ENCODE measurements at places on chromosomes 7 and 10. TPM values are rescaled to one million over a fixed set of nuclear protein-coding genes. Genes with fewer than 3 reads are reported as not detected.

DNA sequence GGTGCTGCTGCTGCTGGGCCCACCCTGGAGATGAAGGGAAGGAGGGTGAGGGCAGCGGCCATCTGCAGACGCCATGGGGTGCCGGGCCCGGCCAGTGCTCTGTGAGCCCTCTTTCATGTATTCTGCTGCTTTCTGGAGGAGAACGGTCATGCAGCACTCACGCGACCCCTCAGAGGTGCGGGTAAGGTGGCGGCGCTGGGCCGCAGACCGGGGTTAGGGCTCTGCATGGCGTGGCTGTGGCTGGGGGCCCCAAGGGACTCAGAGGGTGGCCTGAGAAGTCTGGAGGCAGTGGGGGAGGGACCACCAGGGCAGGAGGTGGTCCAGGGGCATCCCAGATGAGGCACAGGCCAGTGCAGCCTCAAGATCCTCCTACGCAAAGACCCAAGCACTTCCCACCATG lies 275.5 kb downstream of the ELFN1 start:
- no peak for DNase-seq

DNA sequence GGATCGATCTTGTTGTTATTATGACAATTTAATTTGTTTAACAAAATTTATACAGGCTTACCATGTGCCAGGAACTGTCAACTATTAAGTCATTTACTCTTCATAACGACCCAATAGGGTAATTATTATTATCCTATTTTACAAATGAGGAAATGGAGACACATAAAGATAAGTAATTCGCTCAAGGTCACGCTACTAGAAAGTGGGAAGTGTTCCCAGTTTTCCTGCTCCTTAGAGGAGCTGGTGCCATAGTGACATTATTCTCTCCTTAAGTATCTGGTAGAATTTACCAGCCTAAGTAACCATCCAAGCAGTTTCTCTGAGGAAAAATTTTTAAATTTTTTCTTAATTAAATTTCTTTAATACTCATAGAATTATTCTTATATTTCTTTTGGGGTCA lies 360.9 kb upstream of the RNF32 start:
- no peak for DNase-seq

CCDC3 gene
- polyA plus RNA-seq = 10.0 TPM

INHBA gene
- polyA plus RNA-seq = 4.6 TPM

CUZD1 gene
- polyA plus RNA-seq = 2.3 TPM

DNA sequence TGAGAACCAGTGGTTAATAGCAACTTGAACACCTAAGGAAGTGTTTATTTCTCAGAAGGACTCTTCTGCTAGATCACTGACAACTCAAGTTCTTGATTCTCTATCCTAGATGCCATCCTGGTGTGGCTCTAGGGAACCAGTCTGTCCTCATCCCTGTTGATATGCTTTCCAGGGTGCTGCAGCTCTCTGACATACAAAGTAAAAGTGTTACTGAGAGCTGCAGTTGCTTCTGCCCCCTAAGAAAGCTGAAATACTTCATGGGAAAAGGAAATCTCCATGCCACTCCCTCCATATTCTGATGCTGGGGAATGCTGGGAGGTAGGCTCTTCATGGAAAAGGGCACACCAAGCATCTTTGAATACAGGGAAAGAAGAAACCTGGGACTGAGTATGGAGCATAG lies 168.1 kb downstream of the KLF6 start:
- no peak for DNase-seq

TRIM74 gene
- polyA plus RNA-seq = 1.3 TPM

CALCR gene
- polyA plus RNA-seq = 1.1 TPM

GRCh38 chr10:26437637-26438461 lies at the start of gene APBB1IP:
TSS of gene APBB1IP (plus strand) at chr10:26438341. CDS start at chr10:26492327, 53,986 bp downstream.
- no peak for DNase-seq

DNA sequence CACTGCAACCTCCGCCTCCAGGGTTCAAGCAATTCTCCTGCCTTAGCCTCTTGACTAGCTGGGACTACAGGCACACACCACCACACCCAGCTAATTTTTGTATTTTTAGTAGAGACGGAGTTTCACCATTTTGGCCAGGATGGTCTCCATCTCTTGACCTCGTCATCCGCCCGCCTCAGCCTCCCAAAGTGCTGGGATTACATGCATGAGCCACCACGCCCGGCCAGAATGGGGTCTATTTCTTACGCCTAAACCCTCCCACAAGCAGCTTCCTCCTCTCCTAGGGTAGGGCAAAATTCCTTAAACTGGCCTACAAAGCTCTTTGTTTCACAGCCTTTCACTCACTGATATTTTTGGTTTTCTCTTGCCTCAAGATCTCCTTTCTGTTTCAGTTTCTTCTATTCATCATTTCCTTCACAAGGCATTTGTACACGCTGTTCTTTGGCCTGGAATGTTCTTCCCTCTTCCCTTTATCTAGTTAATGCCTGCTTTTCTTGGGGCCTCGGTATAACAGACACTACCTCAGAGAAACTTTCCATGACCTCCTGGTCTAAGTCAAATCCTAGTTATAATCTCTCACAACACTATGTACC lies 6.7 kb downstream of the CPEB3 start:
- DNase-seq = no peak

DNA sequence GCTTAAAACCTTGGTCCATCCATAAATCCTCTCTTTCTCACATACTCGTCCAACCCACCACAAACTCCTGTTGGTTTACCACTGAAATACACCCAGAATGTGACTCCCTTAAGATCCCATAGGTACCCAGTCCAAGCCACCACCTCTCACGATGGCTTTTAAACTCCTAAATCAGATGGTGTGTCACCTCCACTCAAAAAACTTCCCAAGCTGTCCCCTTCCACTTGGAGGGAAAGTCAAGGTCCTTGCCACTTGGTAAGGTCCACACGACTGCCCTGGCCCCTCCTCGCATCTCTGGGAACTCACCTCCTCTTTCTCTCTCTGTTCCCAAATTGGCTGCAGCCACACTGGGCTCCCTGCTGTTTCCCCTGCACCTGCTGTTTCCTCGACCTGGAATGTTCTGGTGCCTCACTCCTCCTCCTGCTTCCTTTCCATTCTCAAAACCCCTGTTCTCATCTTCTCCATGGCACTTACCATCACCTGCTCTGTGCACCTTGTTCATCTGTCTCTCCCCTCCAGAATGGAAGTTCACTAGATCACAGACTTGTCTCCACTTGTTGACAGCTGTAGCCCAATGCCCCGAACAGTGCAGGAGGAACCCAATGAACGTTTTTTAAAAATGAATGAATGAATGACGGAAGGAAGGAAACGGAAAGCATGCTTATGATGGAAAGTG lies 23.0 kb downstream of the ZFAND2A start:
- no peak for DNase-seq

FAM25G gene
- polyA plus RNA-seq = not detected

FAM13C gene
- 10.0 TPM for polyA plus RNA-seq

MMP21 gene
- 0.18 TPM for polyA plus RNA-seq

DNA sequence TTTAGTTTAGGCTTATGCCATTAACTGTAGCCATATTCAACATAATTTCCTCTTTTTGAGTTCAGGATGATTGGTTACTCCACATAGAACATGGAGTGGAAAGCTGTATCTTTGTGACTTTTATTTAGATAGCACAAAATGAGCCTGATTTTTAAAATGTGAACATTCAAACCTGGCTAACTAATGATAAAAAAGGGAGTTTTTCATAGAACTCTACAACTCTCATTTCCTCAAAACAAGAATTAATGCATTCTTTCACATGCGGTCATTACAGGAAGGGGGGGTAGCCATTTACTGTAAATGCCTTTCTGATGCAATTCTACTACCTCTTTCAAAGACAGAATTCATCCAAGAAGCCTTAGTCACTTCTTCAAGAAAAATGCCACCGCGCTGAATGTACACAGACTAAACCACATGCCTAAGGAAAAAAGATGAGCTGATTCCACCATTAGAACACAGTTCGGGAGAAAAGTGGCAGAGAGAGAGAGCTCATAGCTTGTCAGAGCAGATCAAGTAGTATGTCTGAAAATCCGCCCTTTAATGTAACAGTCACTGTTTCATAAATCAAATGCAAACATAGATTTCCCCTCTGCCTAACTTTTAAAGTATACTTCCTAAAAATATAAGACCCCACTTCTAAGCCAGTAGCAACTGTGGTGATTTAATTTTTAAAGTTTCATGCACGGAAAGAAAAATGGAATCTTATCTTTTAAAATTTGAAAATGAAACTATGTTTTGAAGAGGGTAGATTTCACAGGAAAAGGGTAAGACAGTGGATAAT lies 226.4 kb upstream of the KLF14 start:
- DNase-seq = no peak

HABP2 gene
- polyA plus RNA-seq = 0.40 TPM

ANKRD61 gene
- polyA plus RNA-seq = 0.58 TPM

GRCh38 chr7:50857804-50858489 lies 75.3 kb upstream of the GRB10 start:
- no peak for DNase-seq

TDRD1 gene
- polyA plus RNA-seq = 0.04 TPM

HGF gene
- polyA plus RNA-seq = 2.1 TPM

RBM33 gene
- 26.5 TPM for polyA plus RNA-seq

SFMBT2 gene
- polyA plus RNA-seq = 6.6 TPM

GRCh38 chr10:62031507-62031906 lies 130.0 kb downstream of the ARID5B start:
- DNase-seq = no peak

DNA sequence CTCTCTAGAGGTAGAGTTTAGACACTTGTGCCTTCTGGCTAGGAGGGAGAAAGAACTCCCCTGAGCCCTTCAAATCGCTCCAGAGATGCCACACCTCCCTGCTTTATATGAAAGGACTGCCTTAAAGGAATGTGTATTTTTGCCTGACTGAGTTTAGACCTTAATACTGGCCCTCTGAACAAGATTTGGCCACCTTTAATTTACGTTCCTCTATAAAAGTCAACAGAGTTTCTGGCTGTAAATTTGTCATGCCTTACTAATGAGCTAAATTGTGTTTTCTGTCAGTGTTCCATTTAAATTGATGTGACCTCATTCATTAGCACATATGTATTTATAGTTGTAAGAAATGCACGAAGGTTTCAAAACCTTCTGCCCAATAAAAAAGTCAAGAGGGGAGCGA lies 48.0 kb downstream of the SEMA3C start:
- no peak for DNase-seq

- DNase-seq = no peak
Observed at GRCh38 chr7:127876393-127876792, 154.8 kb downstream of the LRRC4 start.

- DNase-seq = no peak
Observed at GRCh38 chr7:29940199-29940598, 49.4 kb downstream of the SCRN1 start.

DNA sequence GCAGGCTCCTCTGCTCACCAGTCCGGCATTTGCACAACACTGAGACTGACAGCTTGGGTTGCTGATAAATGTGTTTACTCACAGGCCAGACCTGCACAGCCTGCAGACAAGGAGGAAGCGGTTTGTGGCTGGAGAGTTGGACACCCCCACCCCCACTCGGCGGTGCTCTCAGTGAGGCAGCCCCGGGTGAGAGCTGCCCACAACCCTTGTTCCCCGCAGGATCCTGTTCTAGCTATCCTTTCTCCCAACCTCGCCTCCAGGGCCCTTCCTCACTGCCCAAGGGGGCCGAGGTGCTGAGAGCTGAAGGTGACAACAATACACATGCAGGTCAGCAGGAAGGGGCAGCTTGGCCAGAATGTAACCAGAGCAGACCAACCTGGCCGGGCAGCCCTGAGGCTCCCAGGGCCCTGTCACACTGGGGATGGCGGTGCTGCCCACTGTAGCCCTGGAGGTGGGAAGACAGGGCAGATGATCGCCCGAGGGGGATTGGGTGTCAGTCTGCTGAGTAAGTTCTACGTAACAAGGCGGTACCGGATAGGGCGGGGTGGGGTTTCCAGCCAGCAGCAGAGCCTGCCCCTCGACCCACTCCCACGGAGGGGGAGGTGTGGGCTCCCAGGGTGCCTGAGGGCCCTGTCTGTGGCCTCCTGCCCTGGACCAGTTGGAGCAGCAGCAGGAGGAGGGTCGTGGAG lies 2.1 kb upstream of the ADAM8 start:
- no peak for DNase-seq
